CD8-positive, alpha-beta T cell (primary cell): ENCODE measurements at places on chromosomes 6 and 20. TPM values are rescaled to one million over a fixed set of nuclear protein-coding genes. Genes with fewer than 3 reads are reported as not detected.

The ESR1 gene
- 1.6 TPM for total RNA-seq

The SLC22A16 gene
- not detected for total RNA-seq

The ARHGAP40 gene
- not detected for total RNA-seq

The COL11A2 gene
- 1.9 TPM for total RNA-seq

The FAM83C gene
- total RNA-seq, result not detected

The DEF6 gene
- total RNA-seq, result 182 TPM

The DEFB125 gene
- total RNA-seq, result not detected

The SASH1 gene
- total RNA-seq, result not detected

The SLC2A4RG gene
- total RNA-seq, result 90.0 TPM

The TENT5A gene
- total RNA-seq, result 7.5 TPM

The NCOA3 gene
- 47.1 TPM for total RNA-seq

The RGS17 gene
- not detected for total RNA-seq

The QRSL1 gene
- total RNA-seq, result 11.6 TPM

The PTCHD4 gene
- total RNA-seq, result not detected

The WFDC12 gene
- not detected for total RNA-seq

The TEAD3 gene
- not detected for total RNA-seq

The SCGN gene
- total RNA-seq, result not detected

The RAB44 gene
- 0.08 TPM for total RNA-seq

The HMGCLL1 gene
- total RNA-seq, result not detected

The ZNF334 gene
- 0.14 TPM for total RNA-seq

The NRM gene
- total RNA-seq, result 2.0 TPM

The RTN4IP1 gene
- total RNA-seq, result 1.9 TPM

The OR2J3 gene
- not detected for total RNA-seq
